Metanephros (tissue), 2 donors: ENCODE measurements at places on chromosomes 3 and 15. TPM values are rescaled to one million over a fixed set of nuclear protein-coding genes. Genes with fewer than 3 reads are reported as not detected.

Gene RASL12
- total RNA-seq = 12.6 TPM

Gene ADAMTS9
- 151 TPM for total RNA-seq

Gene PSTPIP1
- 14.6 TPM for total RNA-seq

Gene AGTR1
- 22.0 TPM for total RNA-seq

Gene DZIP1L
- total RNA-seq = 53.6 TPM

Gene ANKRD63
- total RNA-seq = 0.58 TPM

Gene PARP9
- 15.5 TPM for total RNA-seq

Gene CCRL2
- total RNA-seq = 2.6 TPM

Gene EXD1
- total RNA-seq = not detected

Gene CELSR3
- total RNA-seq = 0.70 TPM

Gene ERICH6
- not detected for total RNA-seq

Gene RASGRP1
- total RNA-seq = 12.7 TPM

Gene GOLGA6L9
- total RNA-seq = 5.1 TPM

Gene CTXN2
- not detected for total RNA-seq
